Astrocyte (in vitro differentiated cells and primary cell): ENCODE measurements at places on chromosomes 2 and 18.
A peak's percentile ranks its signal among the peaks of the same experiment; 100 is the strongest.

- H3K27ac ChIP-seq: peak overlapping the region; percentile 90
- H3K4me1 ChIP-seq: peaks cover 35% of the 10 kb centered on the region
- no peaks in the 10 kb centered on the region for H3K27me3 ChIP-seq
- DNase-seq: peak; percentile 62
Measured at GRCh38 chr2:231709981-231710798, 1.9 kb downstream of the PTMA start.

DNA sequence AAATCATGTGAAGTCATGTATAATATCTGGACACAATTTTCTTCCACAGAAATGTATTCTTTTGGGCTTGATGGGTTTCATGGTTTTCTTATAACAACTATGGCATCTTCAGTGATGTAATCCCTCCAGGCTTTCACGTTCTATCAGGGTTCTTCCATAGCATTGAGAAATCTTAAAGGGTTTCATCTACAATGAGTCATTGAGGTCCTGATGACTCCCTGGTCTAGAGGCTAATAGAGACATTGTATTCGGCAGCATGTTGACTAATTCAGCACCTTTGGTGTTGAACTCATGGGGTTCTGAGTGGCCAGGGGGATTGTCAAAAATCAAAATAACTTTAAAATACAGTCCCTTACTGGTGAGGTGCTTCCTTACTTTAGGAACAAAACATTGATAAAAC is 614.0 kb upstream of the CRIM1 start:
- H3K36me3 ChIP-seq: no peaks in the 10 kb centered on the region
- no peaks in the 10 kb centered on the region for H3K27me3 ChIP-seq
- no peak for DNase-seq
- H3K4me3 ChIP-seq: no peak overlapping the region
- no peaks in the 10 kb centered on the region for H3K4me1 ChIP-seq

GRCh38 chr2:96498021-96498431 is 7.1 kb downstream of the NEURL3 start:
- no peak for DNase-seq
- no peaks in the 10 kb centered on the region for H3K4me1 ChIP-seq
- no peak overlapping the region for H3K27ac ChIP-seq
- no peaks in the 10 kb centered on the region for H3K36me3 ChIP-seq
- peaks cover 37% of the 10 kb centered on the region for H3K27me3 ChIP-seq
- no peak overlapping the region for H3K4me3 ChIP-seq

- H3K27ac ChIP-seq: peak within 1 kb of the TSS; percentile 95
- peak; percentile 63 for DNase-seq
- peak within 1 kb of the TSS; percentile 27 for H3K4me3 ChIP-seq
- no peaks in the 10 kb centered on the region for H3K27me3 ChIP-seq
- peaks cover 50% of the 10 kb centered on the region for H3K4me1 ChIP-seq
- H3K36me3 ChIP-seq: peaks cover 12% of the 10 kb centered on the region
Measured at GRCh38 chr2:201698588-201699226, at the start of gene MPP4. Gene MPP4 (minus strand): TSS chr2:201698644. CDS start chr2:201693954, 4,690 bp downstream.

DNA sequence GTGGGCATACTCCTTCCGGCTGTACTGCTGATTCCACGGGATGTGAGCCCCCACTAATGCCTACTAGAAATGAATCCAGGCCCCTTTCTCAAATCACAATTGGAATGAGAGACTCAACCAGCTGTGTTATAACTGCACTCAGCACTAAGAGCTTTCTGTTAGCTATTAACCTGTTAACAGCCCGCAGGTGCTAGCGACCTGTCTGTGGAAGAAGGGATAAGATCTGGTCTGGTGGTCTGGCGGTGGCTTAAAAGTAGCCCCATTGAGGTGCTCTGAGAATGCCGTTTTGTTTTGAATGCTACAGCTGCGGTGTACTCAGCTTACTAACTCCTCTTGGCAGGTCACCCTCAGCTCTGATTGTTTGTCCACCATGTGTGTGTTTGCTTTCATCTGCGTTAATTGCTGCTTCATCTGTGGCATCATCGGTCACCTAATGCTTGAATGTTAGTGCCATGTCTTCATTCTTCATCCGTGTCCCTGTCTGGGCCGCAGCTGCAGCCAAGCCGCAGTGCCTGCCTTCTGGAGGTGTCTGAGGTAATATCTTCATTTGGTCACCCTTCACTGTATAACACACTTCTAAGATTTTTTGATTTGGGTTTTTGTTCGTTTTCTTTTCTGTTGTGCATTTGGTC is 16.3 kb downstream of the RAB12 start:
- H3K36me3 ChIP-seq: peaks cover 9% of the 10 kb centered on the region
- H3K4me3 ChIP-seq: no peak overlapping the region
- H3K27me3 ChIP-seq: no peaks in the 10 kb centered on the region
- DNase-seq: no peak

GRCh38 chr2:210586381-210586780 is 30.0 kb downstream of the CPS1 start:
- no peak overlapping the region for H3K4me3 ChIP-seq
- peak; percentile 22 for DNase-seq
- H3K36me3 ChIP-seq: no peaks in the 10 kb centered on the region
- H3K27ac ChIP-seq: no peak overlapping the region
- no peaks in the 10 kb centered on the region for H3K27me3 ChIP-seq
- H3K4me1 ChIP-seq: no peaks in the 10 kb centered on the region

DNA sequence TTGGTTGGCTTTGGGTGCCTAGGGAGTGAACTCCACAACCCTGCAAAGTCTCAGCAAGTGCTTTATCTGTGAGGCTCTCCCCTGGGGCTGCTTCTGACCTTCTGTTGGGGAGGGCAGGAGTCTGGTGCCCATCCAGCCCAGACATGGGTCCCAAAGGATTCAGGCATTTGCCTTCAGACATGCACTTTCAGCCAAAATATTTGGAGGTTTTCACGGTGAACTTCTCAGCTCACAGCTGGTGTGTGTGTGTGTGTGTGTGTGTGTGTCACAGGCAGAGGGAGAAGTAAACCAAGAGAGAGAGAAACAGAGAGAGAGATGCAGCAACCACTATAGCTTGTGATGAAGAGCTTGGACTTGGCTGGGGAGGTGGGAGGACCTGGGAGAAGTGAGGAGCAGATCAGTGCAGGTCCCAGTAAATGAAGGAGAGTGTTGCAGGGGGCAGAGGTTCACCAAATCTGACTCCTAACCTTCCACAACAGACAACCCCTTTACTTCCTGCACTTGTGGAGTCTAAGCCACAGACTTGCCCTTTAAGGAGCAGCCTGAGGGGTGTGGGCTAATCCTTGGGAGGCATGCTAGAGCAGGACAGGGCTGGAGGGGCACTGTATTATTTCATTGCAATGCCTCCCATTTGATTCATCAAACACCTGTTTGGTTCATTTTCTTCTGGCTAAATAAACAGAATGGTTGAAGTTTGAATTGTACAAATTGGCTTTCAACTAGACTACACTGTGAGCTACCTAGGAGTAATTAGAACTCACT is 14.1 kb downstream of the SLC9A4 start:
- no peaks in the 10 kb centered on the region for H3K27me3 ChIP-seq
- H3K4me1 ChIP-seq: no peaks in the 10 kb centered on the region
- no peak for DNase-seq
- H3K4me3 ChIP-seq: no peak overlapping the region
- no peaks in the 10 kb centered on the region for H3K36me3 ChIP-seq
- no peak overlapping the region for H3K27ac ChIP-seq

- H3K36me3 ChIP-seq: no peaks in the 10 kb centered on the region
- no peaks in the 10 kb centered on the region for H3K27me3 ChIP-seq
- no peak for DNase-seq
- H3K4me1 ChIP-seq: peaks cover 3% of the 10 kb centered on the region
- H3K4me3 ChIP-seq: peak overlapping the region; percentile 89
- H3K27ac ChIP-seq: peak overlapping the region; percentile 97
Measured at GRCh38 chr18:13726972-13727331, 479 bp downstream of the RNMT start.

GRCh38 chr2:162686336-162686735 is 152.2 kb downstream of the KCNH7 start:
- peak; percentile 76 for DNase-seq
- H3K4me1 ChIP-seq: no peaks in the 10 kb centered on the region
- H3K4me3 ChIP-seq: no peak overlapping the region
- no peaks in the 10 kb centered on the region for H3K36me3 ChIP-seq
- H3K27me3 ChIP-seq: no peaks in the 10 kb centered on the region
- H3K27ac ChIP-seq: no peak overlapping the region

DNA sequence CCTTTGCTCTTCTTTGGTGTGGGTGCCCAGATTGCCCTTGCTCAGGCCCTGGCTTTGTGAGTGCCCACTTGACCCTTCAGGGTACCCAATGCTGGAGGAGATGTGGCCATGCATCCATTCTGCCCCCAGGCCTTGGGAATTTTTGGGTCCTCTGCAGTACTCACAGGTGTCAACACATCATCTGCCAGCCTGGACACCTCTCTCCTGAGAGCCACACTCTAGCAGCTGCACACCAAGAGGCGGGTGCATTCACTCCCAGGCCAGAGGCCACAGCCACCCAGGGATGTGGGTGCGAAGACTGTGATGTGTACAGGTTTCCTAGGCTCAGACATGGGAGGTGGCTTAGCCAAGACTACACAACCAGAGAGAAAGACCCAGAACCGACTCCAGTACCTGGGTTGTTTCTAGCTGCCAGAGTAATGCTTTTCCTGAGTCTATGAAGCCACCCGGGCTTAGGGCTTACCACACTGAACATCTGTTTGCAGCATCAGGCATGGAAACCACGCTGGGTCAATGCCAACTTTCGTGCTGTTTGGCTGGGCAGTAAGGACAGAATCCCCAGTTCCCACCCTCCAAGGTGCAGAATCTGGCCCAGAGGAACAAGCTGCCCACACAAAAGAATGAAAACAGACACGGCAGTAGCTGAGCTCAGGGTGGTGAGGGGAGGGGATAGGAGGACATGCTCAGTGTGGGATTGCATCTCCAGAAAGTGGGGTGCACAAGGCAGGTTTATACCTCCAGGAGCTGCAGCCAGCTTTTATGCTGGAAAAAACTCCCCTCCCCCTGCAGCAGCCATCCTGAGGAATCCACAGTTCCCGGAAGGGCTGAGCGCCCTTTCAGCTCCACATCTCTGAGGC is 40.1 kb downstream of the KCNF1 start:
- no peaks in the 10 kb centered on the region for H3K36me3 ChIP-seq
- H3K4me3 ChIP-seq: no peak overlapping the region
- H3K4me1 ChIP-seq: peaks cover 7% of the 10 kb centered on the region
- no peak overlapping the region for H3K27ac ChIP-seq

GRCh38 chr18:50987261-50987660 is 19.4 kb downstream of the ELAC1 start:
- H3K27me3 ChIP-seq: no peaks in the 10 kb centered on the region
- H3K36me3 ChIP-seq: no peaks in the 10 kb centered on the region
- peaks cover 13% of the 10 kb centered on the region for H3K4me1 ChIP-seq
- H3K4me3 ChIP-seq: no peak overlapping the region

GRCh38 chr2:19738707-19739106 is 163.1 kb downstream of the TTC32 start:
- H3K27me3 ChIP-seq: no peaks in the 10 kb centered on the region
- DNase-seq: no peak
- no peak overlapping the region for H3K4me3 ChIP-seq
- no peaks in the 10 kb centered on the region for H3K36me3 ChIP-seq
- H3K4me1 ChIP-seq: peaks cover 2% of the 10 kb centered on the region

GRCh38 chr2:39881494-39881893 is 102.4 kb upstream of the THUMPD2 start:
- H3K4me3 ChIP-seq: no peak overlapping the region
- H3K27me3 ChIP-seq: no peaks in the 10 kb centered on the region
- H3K27ac ChIP-seq: no peak overlapping the region
- DNase-seq: no peak
- no peaks in the 10 kb centered on the region for H3K4me1 ChIP-seq

DNA sequence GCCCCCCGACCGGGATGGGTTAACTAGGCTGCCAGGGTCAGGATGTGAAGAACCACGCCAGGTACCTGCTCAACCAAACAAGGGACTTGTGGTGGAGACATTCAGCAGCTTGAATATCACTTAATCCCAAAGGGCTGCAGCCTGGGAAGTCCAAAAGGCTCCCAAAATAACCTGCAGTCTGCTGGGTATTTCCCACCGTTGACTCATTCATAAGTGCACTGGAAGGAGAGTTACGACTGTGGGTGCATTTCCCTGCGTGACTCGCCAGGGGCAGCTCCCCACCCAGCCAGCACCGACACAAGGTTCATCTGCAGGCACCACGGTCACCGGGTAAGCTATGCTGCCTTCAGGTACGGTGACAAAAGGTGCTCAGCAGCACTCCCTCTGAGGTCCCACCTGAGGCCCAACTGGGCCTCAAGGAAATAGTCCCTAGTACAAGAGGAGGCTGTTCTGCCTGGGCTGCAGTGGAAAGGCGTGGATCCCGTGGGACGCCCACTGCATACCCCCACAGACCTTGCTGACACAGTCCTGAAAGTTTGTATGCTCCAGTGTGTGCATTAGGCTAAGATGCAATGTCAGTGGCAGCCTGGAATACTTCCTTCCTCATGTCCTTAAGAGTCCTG is 86.5 kb downstream of the UXS1 start:
- H3K4me1 ChIP-seq: no peaks in the 10 kb centered on the region
- H3K36me3 ChIP-seq: no peaks in the 10 kb centered on the region
- H3K27me3 ChIP-seq: no peaks in the 10 kb centered on the region
- H3K27ac ChIP-seq: no peak overlapping the region

GRCh38 chr2:120761164-120761861 is 25.6 kb downstream of the GLI2 start:
- H3K36me3 ChIP-seq: no peaks in the 10 kb centered on the region
- H3K27me3 ChIP-seq: no peaks in the 10 kb centered on the region
- no peak overlapping the region for H3K27ac ChIP-seq

DNA sequence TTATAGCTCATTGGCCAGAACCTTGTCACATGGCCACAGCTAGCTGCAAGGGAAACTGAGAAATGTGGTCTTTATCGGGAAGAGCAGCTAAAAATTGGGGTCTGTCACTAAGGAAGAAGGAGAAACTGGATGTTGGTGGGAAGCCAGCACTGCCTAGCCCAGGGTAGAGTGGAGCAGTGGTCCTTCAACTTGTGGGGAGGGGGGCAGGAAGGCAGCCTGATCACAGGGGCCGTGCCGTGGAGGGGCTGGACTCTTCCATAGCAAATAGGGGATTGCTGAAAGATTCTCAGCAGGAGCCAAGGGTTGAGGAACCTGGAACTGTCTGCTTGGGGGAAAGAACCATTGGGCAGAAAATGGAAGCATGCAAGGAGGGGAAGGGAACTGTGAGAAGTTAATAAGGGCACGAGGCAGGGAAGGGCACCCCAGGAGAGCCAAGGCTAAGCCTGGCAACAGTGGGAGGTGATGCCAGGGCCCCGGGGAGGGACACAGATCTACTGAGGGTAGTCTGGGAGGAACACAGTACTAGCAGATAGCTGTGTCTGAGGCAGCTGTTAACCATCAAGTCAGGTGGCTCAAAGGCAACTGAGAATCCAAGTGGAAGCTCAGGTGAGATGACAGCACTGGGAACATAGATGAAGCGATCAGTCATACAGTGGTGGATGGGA is 5.9 kb upstream of the NEURL3 start:
- H3K36me3 ChIP-seq: no peaks in the 10 kb centered on the region
- H3K4me3 ChIP-seq: no peak overlapping the region
- no peak for DNase-seq
- no peak overlapping the region for H3K27ac ChIP-seq

- no peak overlapping the region for H3K4me3 ChIP-seq
- peaks cover 7% of the 10 kb centered on the region for H3K4me1 ChIP-seq
- H3K27ac ChIP-seq: no peak overlapping the region
Measured at GRCh38 chr2:20465716-20466394, 19.0 kb downstream of the RHOB start.

- DNase-seq: no peak
- H3K36me3 ChIP-seq: no peaks in the 10 kb centered on the region
- H3K27ac ChIP-seq: no peak overlapping the region
- no peak overlapping the region for H3K4me3 ChIP-seq
Measured at GRCh38 chr18:3083766-3084165, 70.8 kb upstream of the LPIN2 start.
